ENCODE measurements at places on chromosomes 4 and X.

DNA sequence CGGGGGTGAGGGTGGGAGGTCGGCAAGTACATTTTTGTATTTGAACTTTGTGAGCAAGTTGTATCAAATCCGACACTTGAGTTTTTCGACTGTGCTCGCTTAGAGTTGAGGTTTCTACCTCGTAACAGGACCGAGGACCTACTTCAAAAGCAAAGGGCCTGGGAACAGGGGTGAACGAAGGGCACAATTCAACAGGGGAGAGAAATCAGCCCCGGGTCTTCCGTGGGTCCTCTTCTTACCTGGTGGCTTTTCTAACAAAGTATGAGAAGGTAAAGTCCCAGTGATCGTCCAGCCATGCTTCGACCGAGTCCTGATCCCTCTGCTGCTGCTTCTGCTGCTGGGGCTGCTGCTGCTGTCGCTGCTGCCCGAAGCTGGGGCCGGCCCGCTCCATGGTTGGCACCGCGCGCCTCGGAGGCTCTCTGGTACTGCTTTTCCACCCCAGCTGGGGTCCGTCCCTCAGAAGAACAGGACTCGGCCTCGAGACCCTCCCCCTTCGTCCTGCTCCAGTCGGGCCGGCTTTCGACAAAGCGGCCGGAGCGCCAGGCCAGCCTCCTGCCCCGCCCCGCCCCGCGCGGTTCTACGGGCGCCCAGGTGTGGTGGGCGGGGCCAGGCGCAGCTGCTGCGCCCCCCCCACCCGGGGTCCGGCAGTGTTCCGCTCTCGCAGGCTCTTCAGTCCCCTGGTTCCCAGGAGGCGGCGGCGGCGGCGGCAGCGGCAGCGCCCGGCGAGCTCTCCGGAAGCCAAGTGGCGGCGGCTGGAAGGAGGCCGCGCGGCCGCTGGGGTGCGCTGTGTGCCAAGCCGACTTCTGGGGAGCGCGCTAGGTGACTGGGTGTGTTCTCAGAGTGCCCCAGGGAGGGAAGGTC is at the start of gene PDE5A:
Gene PDE5A, minus strand, starts transcription at position 524 of the 861 bp plus-strand sequence. Its CDS starts 133 bp downstream, at position 391.
- DNase-seq: peak; percentile 75

GRCh38 chrX:136816975-136817374 is 36.2 kb upstream of the ARHGEF6 start:
- no peak for DNase-seq

DNA sequence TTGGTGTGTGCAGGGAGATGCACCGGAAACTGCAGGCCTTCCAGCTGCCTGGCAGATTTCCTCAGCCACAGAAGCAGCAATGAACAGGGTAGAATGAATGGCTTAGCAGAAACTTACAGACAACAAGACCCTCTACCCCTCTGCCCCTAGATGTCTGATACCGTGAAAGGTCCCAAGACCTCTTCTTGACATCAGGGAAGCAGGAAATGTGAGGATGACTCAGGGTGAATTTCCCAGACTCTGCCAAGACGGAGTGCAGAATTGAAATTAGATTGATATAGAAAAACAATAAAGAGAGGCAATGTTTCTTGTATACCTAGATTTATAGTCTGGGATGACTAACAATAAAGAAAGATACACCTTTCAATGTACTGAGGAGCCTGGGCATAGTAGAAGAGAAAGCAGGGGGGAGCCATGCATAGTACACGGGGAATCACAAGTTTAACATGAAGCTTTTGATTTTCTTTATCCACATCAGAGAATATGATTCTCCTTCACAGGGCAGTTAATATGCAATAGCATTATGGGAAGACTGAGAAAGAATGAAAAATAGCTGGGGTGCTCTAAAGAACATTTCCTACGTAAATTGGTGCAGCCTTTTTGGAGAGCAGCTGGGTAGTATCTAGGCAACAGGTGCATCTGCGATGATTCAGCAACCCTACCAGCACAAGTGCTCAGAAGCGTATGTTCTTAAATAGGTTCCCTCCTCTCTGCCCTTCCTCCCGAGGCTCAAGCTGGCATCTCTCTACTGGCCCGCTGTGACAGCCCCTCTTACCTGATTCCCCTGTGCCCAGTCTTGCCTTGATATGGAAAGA is 18.3 kb upstream of the CXCR3 start:
- DNase-seq: no peak

DNA sequence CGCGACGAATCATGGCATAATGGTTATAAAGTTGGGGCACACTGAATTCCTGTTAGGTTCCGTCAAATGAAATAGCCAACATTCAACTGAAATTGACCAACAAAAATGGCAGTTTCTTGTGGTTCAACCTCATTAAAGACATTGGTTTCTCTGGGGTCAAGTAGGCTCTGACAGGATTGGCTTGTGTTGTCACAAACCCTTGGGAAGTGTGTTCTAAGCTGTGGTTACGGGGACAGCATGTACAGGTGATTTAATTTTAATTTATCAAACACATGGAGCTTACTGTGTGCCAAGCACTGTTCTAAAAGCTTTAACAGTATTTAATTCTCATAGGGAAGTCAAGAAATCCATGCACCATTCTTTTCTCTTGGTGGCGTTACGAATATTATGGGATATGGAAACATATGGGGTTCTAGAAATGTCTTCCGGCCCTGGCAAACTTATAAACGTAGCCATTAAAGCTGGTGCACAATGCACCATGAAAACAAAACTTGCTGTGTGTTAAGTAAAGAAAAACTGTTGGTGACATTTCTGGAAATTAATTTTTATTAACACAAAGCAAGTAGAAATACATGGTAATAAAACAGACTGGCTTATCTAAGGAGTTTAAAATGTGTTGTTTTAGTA is 891 bp downstream of the XK start:
- no peak for DNase-seq

GRCh38 chr4:82594456-82594855 is 32.7 kb upstream of the TMEM150C start:
- DNase-seq: no peak

- no peak for DNase-seq
These were observed 43.3 kb downstream of the SPCS3 start for GRCh38 chr4:176363072-176363471.

DNA sequence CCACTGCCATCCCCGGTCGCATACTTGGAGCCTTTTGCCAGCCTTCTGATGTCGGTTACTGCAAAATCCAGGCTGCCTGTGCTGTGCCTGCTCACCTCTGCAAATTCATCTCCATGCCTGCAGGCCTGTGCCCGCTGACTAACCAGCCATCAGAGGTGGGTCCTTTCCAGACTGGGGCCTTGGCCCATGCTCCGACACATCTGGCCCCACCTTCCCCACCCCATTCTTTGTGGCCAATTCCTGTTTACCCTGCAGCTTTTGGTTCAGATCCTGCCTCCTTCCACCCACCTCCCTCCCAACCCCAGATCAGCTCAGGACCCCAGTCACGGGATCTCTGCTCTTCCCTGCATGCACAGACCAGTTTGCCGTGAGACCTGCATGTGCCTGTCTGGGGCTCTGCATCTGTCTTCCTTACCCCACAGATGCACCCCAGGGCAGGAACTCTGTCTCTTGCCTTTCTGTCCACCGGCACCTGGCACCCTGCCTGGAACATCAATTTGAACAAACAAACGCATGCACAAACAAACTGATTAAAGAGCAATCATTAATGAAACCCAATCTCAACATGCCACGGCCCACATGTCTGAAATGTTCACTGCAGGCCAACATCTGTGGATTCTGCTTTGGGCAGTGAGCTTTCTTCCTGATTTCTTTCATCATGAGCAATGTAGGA is 112.8 kb upstream of the PSAPL1 start:
- DNase-seq: no peak

GRCh38 chr4:173334891-173335752 is 964 bp upstream of the HMGB2 start:
- DNase-seq: peak; percentile 9

GRCh38 chr4:99235955-99236354 is 16.9 kb upstream of the ADH6 start:
- no peak for DNase-seq

- DNase-seq: no peak
These were observed 51.9 kb downstream of the UBQLN2 start for GRCh38 chrX:56615282-56615681.

GRCh38 chr4:182328505-182328904 is 85.3 kb downstream of the TENM3 start:
- no peak for DNase-seq

DNA sequence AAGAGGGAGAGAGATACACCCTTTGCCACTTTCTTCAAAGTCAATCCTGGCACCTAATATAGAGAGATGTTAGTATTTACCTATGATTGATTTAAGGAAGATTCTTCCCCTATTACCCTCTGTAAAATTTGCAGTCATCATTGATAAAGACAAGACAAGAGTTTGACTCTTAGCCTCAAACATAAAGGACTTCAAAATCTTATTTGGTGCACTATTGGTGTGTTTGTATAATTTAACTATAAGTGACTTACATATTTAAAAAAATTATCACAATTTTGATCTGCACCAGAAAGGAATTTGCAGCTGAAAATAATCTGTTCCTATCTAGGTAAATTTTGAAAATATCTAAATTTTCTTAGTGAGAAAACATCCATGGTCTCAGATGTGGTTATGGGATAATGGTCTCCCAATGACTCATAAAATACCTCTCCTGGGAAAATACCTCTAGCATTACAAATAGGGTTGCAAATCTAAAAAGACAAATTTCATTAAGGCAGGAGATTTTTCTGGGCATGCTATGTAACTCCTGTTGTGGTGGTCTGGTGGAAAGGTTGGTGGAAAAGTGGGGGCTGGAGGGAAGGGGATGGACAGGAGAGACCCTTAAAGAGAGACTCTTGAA is 173.6 kb upstream of the MED14 start:
- DNase-seq: no peak

DNA sequence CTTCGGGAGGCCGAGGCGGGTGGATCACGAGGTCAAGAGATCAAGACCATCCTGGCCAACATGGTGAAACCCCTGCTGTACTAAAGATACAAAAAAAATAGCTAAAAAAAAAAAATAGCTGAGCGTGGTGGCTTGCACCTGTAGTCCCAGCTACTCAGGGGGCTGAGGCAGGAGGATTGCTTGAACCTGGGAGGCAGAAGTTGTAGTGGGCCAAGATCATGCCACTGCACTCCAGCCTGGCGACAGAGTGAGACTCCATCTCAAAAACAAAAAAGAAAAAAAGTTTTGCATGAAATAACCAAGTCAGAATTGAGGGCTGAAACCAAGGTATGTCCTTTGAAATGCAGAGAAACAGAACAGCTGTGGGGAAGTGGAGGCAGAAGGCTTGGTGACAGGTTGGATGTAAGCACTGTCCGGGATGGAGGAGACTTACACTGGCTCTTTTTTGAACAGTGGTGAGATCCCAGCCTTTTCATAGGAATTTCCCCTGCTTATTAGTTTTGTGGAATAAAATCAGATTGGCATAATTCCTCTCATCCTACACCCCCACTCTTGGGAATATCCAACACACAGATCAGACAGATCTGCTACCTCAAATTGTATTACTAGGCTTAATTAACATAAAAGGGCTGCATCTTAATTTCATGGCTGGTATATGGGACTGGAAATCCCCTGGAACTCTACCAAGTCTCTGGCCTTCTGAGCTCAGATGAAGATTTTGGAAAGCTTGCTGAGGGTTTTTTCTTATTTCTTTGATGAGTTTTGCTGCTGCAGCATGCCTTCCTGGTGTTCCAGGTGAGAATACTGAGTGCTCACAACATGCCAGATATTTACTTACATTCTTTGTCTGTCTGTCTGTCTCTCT is 18.8 kb upstream of the C4orf36 start:
- no peak for DNase-seq

DNA sequence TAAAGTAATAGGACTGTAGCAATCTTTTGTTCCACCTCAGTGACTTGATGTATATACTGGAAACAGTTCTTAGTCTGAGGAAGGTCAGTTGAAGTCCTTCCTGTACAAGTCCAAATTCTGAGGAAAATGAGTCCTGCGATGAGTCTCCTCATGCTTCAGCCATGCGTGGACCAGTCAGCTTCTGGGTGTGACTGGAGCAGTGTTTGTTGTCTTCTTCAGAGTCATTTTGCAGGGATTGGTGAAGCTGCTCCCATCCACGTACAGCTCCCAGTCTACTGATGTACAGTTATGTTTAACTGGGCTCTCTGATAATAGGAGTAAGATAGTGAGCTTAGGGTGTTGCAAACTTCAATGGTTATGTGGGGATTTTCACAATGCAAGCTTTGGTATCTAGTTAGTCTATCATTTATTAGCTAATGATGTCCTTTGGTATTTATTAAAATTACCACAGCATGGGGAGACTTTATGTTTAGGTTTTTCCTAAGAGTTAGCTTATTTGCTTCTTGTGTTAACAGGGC is 3.4 kb downstream of the UGT2B17 start:
- no peak for DNase-seq

DNA sequence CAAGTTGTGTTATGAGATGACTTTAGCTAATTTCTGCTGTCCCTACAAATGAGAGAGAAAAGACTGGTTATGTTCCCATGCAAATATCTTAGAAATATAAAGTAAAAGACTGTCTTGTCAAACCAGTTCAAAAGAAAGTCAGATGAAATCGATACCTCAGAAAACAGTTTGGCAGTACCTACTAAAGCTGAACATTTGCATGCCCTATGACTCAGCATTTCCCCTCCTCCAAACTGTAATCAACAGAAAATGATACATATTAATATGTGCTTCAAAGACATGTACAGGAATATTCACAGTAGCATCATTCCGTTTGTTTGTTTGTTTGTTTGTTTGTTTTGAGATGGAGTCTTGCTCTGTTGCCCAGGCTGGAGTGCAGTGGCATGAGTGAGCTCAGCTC is 90.3 kb downstream of the ARX start:
- DNase-seq: no peak

DNA sequence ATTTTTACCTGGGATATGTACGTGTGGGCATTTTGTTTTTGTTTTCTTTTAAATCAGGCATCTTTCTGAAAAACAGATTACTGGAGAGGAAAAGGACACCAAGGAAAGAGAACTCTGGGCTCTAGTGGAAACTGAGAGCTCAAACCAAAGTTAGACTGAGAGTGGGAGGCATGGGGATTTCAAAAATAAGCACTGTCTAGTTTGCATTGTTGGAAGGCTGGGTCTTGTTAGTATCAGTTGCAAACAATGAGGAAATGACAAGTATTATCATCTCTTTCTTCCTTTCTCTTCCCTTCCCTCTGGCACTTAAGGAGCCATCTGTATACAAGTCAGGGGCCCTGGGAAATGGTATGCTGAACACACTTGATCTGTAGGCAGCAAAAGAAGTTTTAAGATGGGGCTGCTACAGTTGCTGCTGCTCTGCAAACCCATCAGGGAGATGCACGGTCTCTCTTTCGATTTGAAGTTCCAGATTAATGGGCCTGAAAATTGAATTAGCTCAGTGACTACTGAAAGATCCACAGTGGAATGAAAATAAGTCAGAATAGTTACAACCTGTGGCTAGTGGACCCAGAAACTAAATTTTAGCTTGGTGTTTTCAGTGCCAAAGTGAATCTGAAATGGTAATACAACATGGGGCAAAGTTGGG is 48.0 kb upstream of the GRXCR1 start:
- DNase-seq: no peak

- DNase-seq: no peak
These were observed 1825.7 kb upstream of the ADGRL3 start for GRCh38 chr4:59374416-59374815.

DNA sequence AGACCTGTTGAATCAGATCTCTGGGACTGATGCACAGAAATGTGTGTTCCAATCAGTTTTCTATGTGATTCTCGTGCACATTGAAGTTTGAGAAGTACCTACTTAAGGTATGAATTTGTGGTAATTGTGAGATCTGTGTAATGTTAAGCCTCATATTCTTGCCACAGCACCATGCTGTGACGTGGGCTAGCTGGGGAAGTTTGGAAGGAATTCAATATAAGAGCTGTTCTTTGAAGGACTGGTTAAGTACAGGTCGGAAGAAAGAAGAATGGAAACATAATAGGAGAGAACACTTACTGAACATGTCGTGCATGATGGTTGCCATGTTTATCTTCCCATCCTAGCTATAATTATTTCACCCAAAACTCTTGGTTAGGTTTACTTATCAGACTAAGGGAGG is 79.7 kb upstream of the CXXC4 start:
- no peak for DNase-seq
